ENCODE measurements at places on chromosomes 11 and 22.

DNA sequence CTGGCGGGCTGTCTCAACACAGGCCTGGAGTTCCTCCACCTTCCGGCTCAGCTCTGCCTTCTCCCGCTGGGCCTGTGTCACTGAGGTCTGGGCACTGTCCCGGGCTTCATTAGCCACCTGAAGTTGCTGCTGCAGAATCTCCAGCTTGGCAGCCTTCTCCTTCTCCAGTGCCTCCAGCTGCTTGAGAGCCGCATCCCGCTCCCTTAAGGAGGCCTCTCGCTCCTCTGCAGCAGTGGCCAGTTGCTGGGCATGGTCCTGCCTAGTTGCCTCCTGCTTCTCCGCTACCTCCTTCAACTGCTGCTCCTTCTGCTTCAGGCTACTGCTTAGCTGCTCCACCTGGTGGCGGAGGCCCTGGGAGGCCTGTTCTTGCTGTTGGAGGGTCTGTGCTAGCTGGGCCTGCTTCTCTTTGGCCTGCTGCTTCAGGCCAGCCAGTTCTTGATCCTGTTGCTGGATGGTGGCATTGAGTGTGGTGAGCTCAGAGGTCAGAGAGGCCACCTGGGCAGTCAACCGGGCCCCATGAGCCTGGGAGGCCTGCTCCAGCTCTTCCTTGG is 16.9 kb downstream of the IL18BP start:
- no peak for DNase-seq

- no peak for DNase-seq
Measured at GRCh38 chr11:60477035-60477445, 15.5 kb upstream of the MS4A12 start.

- no peak for DNase-seq
Measured at GRCh38 chr11:128893578-128894285, 2.6 kb downstream of the KCNJ5 start.

- no peak for DNase-seq
Measured at GRCh38 chr22:37659066-37659896, 758 bp downstream of the PDXP start.

- DNase-seq = no peak
Measured at GRCh38 chr11:35583126-35583525, 35.1 kb upstream of the FJX1 start.

GRCh38 chr11:79007771-79008402 is 432.9 kb downstream of the TENM4 start:
- DNase-seq = no peak

GRCh38 chr11:45304992-45305335 is 18.8 kb upstream of the SYT13 start:
- DNase-seq = no peak

DNA sequence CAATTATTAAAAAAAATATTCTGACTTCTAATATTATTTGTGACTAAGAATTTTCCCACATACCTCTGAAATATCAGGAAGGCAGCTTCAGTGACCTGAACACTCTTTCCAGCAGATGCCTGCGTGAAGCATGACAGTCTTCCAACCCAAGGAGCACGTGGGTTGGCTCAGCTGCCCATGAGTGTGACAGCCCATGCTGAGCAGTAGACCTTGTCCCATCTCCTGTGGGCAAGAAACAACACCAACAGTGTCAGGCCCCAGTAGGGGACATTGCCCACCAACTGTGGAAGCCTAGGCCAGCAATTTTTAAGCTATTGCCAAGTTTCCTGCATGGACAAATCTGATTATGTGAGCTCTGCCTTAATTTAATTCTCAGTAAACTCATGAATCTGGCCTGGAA is 66.4 kb upstream of the OLFML1 start:
- DNase-seq = no peak

DNA sequence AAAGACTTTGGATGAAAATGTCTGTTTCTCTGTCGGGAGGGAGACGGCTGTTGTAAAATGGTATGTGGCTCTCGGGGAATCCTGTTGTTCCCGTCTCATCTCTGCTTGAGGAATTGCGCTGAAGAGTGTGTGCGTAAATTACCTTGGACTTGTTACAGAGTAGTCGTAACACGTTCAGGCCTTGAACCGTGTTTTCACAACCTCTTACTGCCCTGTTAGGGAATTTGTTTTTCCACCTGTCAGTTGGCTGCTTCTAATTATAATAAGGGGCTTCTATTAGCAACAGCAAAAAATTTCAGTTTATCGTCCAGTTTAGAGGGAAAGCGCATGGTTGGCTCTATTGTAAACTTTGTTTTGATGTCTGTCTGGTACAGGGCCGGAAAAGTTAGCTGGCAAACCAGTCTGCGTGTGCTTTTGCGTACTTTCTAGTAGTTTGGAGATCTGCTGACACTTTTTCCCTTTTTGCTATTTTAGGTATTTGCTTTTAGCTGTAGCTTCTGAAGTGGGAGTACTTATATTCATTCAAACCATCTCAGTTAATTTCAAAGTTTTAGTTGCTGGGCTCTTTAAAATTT is 1.5 kb downstream of the HIPK3 start:
- DNase-seq = no peak

- no peak for DNase-seq
Measured at GRCh38 chr11:113241636-113242054, 72.7 kb upstream of the TTC12 start.

GRCh38 chr11:94330789-94331188 is 26.4 kb downstream of the IZUMO1R start:
- no peak for DNase-seq

DNA sequence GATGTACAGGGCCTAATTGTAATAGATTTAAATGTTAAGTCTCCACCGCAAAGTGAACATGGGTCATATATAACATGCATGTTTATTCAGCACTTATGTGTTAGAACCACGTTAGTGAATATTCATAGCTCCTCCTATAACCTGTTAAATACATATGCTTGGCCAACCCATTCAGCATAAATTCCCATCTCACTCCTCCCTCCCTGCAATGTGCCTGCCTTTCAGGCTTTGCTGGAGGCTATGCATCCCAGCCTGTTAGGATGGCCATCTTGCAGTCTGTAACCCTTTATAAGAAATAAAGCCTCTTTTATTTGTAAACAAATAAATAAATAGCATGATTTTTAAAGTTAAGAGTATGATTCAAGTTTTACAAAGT is 1.7 kb upstream of the OOSP4A start:
- DNase-seq = no peak

DNA sequence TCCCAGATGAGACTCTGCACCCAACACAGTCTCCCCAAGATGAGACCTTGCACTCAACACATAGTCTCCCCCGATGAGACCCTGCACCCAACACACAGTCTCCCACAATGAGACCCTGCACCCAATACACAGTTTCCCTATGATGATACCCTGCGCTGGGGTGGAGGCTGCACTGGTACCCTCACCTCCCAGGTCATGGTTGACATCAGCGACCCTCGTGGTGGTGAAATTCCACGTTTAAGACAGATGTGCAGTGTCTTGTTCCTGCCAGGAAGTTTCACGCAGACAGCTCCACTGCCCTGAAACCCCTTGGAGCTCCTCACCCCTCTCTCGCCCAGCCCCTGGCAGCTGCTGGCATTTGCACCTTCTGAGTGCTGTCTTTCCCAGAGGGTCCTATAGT is 9.5 kb downstream of the MUC5AC start:
- DNase-seq = no peak

- peak; percentile 38 for DNase-seq
Measured at GRCh38 chr11:130145975-130146776, 13.4 kb upstream of the ST14 start.

DNA sequence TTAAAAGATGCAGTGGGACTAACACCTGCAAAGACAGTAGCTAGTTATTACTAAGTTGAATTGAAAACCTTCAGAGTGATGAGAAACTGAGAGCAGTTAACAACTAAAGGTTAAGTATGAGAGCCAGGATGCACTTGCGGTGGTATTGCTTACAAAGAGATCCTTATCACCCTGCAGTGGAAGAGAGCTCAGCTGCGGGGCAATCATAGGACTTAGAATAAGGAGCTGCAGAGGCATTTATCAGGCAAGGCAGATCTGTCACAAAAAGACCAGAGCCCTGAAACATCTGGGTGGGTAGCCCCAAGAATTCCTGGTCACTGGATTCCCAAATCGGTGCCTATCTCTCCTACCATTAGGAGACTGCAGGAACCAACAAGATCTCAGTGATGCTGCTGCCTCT is 34.3 kb upstream of the CFAP300 start:
- DNase-seq = no peak

- no peak for DNase-seq
Measured at GRCh38 chr22:45228401-45228754, 12.3 kb downstream of the KIAA0930 start.

DNA sequence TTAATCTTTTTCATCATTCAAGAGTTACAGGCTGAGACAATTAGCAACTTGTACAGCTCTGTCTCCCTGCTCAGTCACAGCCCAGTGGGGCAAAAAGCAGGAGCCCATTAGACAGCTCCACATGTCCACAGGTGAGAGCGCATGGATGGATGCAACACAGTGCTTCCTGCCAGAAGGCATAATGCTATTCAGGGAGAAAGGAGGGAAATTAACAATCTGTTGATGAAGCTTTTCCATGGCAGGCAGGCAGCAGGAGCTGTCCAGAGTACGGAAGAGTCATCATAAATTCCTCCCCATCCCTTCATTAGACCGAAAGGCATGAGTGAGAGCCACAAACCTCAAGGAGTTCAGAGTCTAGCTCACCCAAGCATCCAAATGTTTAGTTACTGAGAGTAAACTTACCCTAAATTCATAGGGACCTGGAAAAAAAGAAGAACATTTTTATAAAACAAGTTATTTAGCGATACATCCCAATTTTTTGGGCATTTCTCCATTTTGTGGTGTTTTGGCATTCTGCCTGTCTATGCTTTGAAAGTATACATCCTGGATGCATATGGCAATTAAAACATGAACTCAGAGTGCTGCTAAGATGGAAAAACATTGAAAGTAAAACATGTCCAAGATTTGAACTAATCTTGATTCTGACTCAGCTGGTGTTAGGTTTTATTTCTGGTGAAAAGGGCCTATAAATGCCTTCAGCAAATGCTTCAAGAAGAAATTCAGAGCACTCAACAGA is 428.1 kb downstream of the OPCML start:
- no peak for DNase-seq

DNA sequence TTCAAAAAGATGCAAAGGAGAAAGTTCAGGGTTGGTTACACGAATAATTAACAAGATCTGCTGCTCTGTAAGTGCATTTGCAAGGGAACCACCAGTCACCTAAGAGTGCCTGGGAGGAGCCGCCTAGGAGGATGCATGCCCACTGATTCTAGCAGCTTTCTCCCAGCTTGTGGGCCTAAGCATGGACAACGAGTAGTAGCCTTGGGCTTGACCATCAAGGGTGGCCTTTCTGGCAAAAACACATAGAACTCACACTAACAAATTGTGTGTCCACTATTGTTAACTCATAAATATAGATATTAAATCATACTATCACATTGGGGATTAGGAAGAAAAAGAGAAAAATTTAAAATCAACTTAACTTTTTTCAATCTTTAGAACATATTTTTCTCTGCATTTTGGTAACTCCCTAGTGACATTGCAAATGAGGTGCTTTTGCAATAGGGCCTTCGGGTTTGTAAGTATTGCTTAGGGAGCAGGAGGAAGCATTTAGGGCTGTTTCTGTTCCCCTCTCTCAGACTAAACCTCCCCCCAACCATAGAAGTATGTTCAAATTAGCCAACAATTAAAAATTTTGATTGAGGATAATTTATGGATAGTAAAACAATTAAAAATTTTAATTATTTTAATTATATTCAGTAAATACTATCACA is 57.3 kb upstream of the CEP295 start:
- DNase-seq = no peak

DNA sequence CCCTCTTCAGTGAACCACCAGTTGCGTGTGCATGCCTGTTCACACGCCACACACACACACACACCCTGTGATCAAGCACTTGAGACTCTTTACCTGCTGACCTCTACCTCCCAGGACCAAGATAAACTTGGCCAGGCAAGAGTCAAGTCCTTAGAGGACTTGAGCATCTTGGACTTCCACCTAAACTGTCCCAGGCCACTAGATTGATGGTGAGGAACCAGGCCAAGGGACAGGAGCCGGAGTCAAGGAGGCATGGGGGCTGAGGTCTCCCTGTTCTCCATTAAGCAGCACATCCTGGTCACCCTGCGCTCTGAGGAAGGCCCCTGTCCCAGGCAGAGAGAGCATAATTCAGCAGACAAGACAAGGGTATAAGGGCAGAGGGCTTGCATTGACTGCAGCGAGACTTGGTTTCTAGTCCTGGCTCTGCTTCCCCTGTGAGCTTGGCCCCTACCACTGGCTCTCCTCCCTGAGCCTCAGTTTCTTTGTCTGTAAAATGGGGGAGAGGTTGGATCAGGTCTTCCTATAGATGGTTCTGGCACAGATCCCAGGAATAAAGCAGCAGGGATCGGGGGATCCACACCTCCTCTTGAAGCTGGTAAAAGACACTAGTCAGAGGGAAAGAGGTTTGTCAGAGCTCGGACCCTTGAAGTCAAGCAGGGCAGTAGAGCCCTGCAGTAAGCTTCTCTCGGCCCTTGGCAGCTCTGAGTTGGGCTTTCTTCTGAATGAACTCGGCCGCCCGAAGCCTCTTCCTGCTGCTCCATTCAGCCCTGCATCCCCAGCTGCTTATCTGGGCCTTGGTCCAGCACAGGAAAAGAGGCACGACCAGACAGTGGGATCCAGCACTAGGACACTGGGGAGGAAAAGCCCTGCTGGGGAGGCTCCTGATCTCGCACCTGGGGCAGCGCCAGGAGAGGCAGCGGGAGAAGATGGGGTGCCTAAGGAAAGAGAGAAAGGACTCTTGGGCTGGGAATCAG is 2.0 kb downstream of the CREB3L1 start:
- no peak for DNase-seq

DNA sequence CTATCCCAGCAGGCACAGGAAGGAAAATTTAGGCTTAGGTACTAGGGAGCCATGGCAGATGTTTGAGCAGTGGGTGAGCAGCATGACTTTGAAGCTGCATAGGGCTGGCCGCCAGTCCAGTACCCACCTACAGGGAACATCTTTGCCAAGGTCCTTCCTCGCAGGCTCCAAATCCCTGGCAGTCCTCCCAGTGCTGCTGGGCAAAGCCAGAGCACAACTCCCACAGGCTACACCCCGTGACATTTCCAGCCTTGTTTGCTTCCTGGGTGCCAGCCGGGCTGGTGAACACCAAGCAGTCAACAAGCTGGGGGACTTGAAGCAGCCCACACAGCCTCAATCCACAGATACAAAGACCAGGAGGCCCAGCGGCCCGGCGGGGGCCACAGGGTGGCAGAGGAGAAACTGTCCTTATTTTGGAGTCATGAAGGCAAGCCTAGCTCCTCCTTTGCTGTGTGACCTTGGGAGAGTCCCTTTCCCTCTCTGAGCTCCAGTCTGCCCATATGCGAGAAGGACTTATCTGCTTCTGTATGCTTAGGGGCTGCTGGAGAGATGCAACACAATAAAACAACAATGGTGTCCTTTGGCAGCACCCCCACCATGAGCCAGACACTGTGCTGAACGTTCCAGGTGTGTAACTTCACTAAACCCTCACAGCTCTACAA is 28.0 kb downstream of the TPST2 start:
- DNase-seq = no peak

- DNase-seq = no peak
Measured at GRCh38 chr11:33515347-33515746, 185.3 kb downstream of the C11orf91 start.

Measured in NCI-H526 treated with DMSO at 0.1 percent for 48 hours (cell line).